ENCODE measurements at places on chromosomes 7 and 10. TPM values are rescaled to one million over a fixed set of nuclear protein-coding genes. Genes with fewer than 3 reads are reported as not detected.

The RSPH10B gene
- 0.11 TPM for total RNA-seq

The PLOD3 gene
- 107 TPM for total RNA-seq

The AKR1D1 gene
- total RNA-seq, result not detected

The TRPV6 gene
- total RNA-seq, result not detected

The CTAGE15 gene
- not detected for total RNA-seq

The CAV1 gene
- total RNA-seq, result 514 TPM

The POLL gene
- total RNA-seq, result 4.6 TPM

The HGF gene
- not detected for total RNA-seq

The FUOM gene
- 0.80 TPM for total RNA-seq

The NODAL gene
- not detected for total RNA-seq

The MDFIC gene
- total RNA-seq, result 45.0 TPM

The ZNF488 gene
- 0.97 TPM for total RNA-seq

The ANXA8 gene
- 10.1 TPM for total RNA-seq

The GIMAP5 gene
- 0.24 TPM for total RNA-seq
